ENCODE measurements at places on chromosomes 6 and 20.
A peak's percentile ranks its signal among the peaks of the same experiment; 100 is the strongest.

DNA sequence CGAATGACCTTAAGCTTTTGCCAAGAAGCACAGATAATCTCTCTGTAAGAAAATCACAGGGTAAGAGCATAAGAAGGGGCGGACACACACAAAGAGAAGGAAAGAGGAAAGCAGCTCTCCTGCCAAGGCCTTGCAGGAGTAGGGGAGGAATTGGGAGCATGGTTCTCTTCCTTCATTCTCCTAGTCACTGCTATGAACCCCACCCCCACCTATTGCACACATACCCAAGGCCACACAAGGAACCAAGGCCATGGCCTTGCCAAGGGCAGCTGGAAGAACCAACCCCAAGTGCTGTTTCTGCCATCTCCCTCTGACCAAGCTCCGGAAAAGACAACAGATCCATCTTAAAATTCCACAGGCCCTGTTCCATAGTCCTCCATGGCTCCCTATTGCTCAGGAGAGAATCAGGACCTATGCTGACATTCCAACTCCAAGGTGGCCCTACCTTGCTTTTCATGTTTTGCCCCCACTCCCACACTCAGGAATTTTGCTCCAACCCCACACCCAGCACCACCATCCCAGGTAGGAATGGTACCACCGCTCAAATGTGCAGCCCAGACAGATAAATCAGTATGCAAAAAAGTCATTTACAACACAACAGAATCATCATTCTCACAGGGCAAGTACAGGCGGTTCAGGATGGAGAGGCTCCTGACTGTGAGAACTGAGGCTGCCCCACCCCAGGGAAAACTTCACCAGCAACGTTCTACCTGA lies 31.3 kb downstream of the TRAM2 start:
- no peak for DNase-seq

GRCh38 chr6:37516076-37516919 lies 16.6 kb upstream of the CCDC167 start:
- peak; percentile 72 for DNase-seq

- DNase-seq = no peak
Measured at GRCh38 chr6:25550631-25551030, 101.4 kb upstream of the SCGN start.

GRCh38 chr6:122568350-122568749 lies 41.9 kb upstream of the PKIB start:
- DNase-seq = no peak

GRCh38 chr20:19968466-19969073 lies 48.6 kb upstream of the NAA20 start:
- no peak for DNase-seq

- no peak for DNase-seq
Measured at GRCh38 chr20:19161336-19161735, 51.1 kb upstream of the SLC24A3 start.

DNA sequence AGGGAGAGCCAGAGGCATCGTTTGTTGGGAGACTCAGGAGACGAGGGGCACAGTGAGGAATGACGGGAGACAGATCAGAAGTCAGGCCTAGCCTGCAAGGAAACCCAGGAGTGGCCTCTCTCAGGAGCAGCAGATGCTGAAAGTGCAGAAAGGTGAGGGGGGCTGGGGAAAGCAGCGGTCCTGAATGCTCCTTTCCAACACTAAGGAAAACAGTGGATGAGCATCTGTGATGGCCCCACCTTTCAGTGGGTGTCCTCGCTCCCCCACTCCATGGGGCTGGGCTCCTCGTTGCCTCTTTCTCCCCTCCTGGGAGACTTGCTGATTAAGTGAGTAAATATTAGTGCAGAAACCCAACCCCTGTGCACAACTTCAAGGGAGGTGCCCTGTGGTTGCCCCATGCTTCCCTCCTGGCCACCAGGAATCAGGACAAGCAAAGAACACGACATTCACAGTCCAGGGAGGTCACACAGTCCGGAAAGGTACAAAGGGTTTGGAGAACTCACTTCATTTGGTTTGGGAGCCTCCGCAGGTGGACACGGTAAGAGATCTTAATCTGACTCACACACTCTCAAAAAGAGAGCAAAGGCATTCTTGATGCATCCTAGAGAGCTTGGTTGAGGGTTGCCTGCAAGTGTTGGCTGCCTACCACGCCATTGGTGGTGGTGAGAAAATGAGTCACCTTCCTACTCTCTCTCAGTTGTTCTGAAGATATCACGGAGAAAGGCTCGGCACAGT lies 9.7 kb upstream of the BPIFB1 start:
- no peak for DNase-seq

Data from activated naive CD8-positive, alpha-beta T cell treated with anti-CD3 and anti-CD28 coated beads, Interleukin-2, amount 50 U/mL, for 16 hours (primary cell).